COLO829 (cell line): ENCODE measurements at places on chromosomes 7 and 10.

GRCh38 chr7:12582362-12582761 is 11.8 kb downstream of the SCIN start:
- no peak for DNase-seq

DNA sequence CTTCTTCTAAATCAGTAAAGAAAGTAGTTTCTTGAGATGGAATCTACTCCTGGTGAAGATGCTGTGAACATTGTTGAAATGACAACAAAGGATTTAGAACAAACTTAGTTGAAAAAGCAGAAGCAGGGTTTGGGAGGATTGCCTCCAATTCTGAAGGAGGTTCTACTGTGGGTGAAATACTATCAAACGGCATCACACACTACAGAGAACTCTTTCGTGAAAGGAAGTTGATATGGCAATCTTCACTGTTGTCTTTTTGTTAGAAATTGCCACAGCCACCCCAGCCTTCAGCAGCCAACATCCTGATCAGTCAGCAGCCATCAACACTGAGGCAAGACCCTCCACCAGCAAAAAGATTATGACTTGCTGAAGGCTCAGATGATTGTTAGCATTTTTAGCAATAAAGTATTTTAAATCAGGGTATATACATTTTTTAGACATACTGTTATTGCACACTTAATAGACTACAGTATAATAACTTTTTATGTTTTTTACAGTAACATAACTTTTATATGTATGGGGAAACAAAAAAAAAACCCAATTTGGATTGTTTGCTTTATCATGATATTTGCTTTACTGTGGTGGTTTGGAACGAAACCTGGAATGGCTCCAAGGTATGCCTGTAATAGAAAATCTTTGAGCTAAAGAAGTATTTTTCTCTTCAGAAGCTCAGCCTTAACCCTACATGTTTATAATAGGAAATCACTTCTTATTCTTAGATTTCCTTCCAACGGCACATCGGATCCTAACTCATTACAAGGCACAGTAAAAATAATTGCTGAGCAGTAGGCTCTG is 257.3 kb downstream of the LRMDA start:
- DNase-seq, result no peak

DNA sequence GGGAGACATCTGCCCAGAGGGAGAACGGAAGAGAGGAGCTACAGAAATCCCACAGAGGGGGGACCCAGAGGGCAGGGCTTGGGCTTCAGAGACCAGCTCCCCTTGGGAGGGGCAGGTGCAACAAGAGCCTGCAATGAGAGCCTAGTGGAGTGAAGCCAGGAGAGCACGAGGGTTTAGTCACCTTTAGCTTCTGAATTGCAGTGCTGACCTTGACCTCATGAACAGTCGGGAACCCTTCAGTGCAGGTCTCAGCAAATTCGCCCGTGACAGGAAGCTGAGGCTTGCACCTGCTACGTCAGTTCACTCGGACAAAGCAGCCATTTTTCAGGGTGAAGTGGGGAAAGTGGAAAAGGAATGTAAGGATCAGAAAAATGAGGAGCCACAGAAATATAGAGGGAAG is 306.8 kb upstream of the CDC14C start:
- DNase-seq, result no peak

DNA sequence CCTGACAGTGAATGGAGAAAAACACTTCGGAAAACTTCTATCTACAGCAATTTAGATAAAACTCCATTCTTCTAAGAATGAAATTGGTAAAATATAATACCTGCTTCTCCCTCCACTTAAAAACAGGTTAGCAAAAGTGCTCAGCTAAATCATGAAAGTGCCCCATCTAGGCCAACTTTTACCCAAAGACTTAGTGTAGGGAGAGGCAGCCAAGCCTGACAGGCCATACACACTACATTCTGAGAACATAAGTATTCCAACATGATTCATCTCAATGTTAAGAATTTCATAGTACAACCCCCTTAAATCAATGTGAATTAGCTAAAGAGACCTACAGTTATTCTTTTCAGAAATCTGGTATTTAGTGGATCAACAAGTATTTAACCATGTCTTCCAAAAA is 7.2 kb downstream of the FAM3C start:
- no peak for DNase-seq

- no peak for DNase-seq
These were observed 56.1 kb downstream of the ATAD1 start for GRCh38 chr10:87761892-87762291.

GRCh38 chr10:57786850-57787750 is 480.6 kb downstream of the IPMK start:
- DNase-seq, result no peak

- no peak for DNase-seq
These were observed 57.9 kb upstream of the FAM133B start for GRCh38 chr7:92648067-92648466.

DNA sequence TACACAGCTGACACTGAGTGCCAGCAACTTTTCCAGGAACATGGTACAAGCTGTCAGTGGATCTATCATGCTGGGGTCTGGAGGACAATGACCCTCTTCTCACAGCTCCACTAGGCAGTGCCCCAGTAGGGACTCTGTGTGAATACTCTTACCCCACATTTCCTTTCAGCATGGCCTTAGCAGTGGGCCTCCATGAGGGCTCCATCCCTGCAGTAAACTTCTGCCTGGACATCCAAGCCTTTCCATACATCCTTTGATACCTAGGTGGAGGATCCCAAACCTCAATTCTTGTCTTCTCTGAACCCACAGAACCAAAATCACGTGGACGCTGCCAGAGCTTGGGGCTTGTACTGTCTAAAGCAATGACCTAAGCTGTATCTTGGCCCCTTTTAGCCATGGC is 116.8 kb downstream of the IQUB start:
- no peak for DNase-seq

DNA sequence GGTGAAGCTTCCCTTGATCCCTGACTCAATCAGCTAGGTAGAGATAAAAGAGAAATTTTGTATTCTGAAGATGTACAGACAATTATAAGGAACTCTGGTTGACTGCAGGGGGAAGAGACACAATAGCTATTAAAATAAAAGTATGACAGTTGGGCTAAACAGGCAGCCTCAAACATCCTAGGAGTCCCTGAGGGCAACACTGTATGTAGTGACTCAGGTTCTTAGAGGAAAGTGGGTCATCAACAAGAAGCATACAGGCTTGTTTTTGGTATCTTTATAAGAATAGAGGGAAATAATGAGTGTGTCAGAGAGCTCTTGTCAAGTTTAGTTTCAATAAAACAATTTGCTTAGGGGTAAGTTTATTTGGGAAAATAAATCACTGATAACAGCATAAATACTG is 150.3 kb downstream of the AUTS2 start:
- no peak for DNase-seq

DNA sequence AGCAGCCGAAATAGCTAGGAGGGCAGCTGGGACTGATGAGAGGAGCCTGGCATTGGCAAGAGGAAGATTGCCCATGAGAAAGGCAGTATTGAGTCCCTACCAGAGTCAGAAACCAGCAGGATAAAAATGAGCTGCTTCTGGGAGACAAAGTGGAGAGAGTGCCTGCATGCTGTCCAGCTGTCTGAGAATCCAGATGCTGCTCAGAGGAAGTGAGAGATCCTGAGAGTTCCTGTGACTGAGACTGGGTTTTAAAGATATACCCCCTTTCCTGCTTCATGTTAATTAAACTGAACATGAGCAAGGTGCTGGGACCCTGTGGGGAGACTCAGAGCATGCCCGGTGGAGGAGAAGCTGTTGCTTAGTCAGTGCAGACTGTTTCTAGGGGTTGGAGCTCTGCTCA is 107.5 kb downstream of the KIF20B start:
- DNase-seq, result no peak

GRCh38 chr10:113399065-113399464 is 153.8 kb upstream of the HABP2 start:
- no peak for DNase-seq

DNA sequence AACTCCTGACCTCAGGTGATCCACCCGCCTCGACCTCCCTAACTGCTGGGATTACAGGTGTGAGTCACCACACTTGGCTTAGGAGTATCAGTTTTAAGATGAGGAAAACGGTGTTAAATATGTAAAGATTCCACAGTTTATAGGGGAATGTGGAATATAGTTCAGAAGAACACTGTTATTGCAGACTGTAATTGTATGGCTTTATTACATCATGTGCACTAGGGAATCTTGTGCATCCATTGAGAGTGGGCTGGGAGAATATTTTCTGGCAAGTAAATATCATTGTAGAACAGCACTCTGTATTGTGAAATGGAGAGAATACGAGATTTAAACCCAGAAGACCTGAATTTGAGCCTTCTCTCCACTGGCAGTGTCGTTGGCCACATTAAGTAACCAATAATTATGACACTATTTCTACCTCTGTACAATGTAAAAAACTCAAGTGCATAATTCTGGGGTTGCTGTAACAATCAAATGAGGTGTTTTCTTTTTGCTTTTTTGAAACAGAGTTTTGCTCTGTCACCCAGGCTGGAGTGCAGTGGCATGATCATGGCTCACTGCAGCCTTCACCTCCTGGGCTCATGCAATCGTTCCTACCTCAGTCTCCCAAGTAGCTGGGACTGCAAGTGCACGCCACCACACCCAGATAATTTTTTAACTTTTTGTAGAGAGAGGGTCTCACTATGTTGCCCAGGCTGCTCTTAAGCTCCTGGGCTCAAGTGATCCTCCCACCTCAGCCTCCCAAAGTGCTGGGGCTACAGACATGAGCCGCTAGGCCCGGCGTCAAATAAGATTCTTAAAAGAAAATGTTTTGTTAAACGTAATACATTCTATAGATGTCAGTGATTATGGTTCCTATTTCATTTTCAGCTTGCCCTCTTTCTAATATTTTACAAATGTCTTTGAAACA is 12.0 kb upstream of the PARD3 start:
- DNase-seq, result no peak

- DNase-seq, result no peak
These were observed 191.1 kb upstream of the ADO start for GRCh38 chr10:62613424-62613823.

- peak; percentile 28 for DNase-seq
These were observed 53.8 kb downstream of the ARL5B start for GRCh38 chr10:18713077-18713476.

GRCh38 chr7:55272328-55272727 is 92.8 kb upstream of the LANCL2 start:
- no peak for DNase-seq

GRCh38 chr7:90708841-90709317 is 112.8 kb downstream of the CDK14 start:
- DNase-seq, result peak; percentile 62

GRCh38 chr10:83954193-83954799 is 185.0 kb upstream of the GHITM start:
- no peak for DNase-seq

GRCh38 chr10:1003884-1004670 is 15.8 kb downstream of the GTPBP4 start:
- no peak for DNase-seq

- DNase-seq, result no peak
These were observed 42.2 kb downstream of the BMPR1A start for GRCh38 chr10:86798611-86799010.
